Progenitor cell of endocrine pancreas (in vitro differentiated cells): ENCODE measurements at places on chromosomes 2 and 18.

- DNase-seq: no peak
These were observed 190.5 kb upstream of the STON1 start for GRCh38 chr2:48339451-48339850.

GRCh38 chr2:73970850-73971471 lies 13.7 kb upstream of the TET3 start:
- DNase-seq: no peak

GRCh38 chr18:55268628-55269275 lies 309.5 kb upstream of the CCDC68 start:
- no peak for DNase-seq

GRCh38 chr2:7867867-7868266 lies 814.0 kb upstream of the ID2 start:
- DNase-seq: no peak

DNA sequence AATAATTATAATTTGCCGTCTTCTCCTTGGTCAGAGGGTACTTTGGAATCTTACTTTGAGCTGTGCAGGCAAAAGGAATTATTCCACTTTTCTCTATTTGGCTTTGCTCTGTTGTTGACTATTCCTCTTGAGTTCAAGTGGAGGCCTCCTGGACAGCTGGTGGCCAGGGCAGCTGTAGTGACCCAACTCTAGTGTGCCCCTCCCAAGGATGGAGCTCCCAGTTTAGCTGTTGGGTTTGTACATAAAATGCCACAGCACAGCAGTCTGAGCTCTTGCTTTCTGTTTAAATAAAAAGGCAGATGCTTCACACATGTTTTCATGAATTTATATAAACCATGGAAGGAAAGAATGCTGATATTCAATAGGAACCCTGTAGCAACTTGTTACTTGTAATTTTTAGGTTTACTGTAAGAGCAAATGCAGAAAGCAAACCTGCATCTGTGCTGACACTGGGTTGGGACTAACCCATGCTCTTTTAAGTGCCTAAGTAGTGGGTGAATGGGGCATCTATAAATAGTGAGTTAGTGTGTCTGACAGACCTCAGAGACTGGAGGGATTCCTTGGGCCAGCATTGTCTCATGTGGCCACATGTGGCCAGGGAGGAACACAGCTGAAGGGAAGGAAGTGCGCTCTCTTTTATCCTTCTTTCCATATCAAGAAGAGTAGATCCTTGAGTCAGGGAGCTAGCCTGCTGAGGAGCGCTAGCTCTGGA lies 121.8 kb downstream of the FHOD3 start:
- DNase-seq: no peak

DNA sequence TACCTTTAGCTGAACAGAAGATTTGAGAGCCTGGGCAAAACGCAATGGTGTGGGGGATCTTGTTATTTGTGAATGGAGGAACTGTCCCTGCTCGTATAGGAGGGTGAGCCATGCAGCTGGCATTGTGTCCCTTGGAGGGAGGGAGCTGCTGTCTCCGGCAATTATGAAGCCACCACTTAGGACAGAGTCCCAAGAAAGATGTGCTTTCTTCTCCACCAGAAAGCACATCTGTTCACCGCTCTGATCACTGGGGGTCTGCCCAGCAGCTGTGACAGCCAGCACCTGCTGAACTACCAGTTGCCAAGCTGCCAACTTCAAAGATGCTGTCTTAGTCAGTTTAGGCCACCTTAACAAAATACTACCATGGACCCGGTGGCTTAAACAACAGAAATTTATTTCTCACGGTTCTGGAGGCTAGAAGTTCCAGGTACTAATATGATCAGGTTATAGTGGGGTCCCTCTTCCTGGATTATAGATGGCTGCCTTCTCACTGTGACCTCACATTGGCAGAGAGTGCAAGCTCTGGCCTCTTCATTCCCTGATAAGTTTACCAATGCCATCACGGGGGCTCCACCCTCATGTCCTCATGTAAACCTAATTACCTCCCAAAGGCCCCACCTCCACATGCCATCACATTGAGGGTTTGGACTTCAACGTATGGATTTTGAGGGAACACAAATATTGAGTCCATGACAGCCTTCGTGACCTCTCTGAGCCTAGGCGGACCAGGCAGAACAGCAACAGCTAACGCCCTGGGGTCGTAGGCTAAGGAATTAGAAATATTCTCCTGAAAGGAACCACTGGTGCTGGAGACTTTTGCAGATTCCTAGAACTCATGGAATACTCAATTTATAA lies 148.3 kb downstream of the RHBDD1 start:
- DNase-seq: no peak

DNA sequence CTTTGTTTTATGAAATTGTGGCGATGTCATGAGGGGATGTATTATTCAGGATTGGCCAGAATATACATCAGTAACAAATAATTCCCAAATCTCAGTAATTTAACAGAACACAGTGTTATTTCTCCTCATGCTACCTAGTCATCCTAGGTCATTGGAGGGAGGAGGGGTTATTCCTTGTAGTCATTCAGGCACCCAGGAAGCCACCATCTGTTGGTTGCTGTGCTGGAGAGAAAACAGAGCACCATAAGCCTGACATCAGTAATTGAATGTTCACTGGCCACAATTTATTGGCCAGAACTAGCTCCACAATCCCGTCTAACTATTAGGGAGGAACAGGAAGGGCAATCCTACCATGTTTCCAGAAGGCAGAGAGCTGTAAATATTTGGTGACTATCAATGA lies 303.5 kb upstream of the CELF4 start:
- no peak for DNase-seq

GRCh38 chr2:43763091-43763490 lies 10.7 kb upstream of the DYNC2LI1 start:
- DNase-seq: no peak

- no peak for DNase-seq
These were observed 380.3 kb downstream of the NYAP2 start for GRCh38 chr2:225779829-225780228.

DNA sequence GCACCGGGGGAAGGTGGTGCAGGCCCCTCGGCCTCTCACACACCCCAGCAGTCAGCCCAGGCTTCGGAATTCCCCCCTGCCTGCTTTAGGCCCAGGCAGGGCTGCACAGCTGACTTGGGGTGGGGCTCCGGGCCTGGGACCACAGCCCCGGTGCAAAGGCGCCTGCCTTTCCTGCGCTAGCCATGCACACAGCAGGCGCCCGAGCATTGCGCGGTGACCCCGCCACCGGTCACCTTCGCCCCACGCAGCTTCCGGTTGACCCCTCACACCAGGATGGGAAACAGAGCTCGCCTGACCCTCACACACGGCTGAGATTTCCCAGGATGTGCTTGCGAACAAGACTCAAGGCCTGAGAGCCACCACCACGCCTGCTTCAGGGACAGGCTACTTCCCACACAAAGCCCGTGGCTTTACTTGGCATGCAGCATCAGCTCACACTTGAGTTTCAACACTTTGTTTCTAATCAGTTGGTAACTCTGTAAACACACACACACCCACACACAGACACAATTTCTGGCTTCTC lies 46.0 kb downstream of the SLC66A2 start:
- no peak for DNase-seq

- DNase-seq: no peak
These were observed 30.6 kb upstream of the RND3 start for GRCh38 chr2:150517951-150518680.

GRCh38 chr2:10413503-10413902 lies 34.6 kb downstream of the ODC1 start:
- no peak for DNase-seq

DNA sequence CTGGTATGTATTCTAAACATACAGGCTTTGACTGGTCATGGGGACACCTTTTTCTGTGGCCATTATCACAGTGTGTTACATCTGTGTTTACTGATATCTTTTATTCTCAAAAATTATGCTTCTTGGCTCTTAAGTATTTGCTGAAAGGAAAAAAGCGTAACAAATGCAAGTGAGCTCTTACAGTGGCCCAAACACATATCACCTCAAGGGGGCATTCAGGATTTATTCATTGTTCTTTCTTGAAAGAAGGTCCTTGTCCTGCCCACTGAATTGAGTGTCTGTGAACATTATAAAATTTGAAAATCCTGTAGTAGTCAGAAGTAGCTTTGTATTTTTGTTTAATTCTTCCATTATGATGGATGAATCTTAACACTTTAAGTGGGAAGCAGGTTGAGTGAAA lies 454.5 kb downstream of the XIRP2 start:
- DNase-seq: no peak

- DNase-seq: no peak
These were observed 107.2 kb downstream of the COL6A3 start for GRCh38 chr2:237306787-237307170.

DNA sequence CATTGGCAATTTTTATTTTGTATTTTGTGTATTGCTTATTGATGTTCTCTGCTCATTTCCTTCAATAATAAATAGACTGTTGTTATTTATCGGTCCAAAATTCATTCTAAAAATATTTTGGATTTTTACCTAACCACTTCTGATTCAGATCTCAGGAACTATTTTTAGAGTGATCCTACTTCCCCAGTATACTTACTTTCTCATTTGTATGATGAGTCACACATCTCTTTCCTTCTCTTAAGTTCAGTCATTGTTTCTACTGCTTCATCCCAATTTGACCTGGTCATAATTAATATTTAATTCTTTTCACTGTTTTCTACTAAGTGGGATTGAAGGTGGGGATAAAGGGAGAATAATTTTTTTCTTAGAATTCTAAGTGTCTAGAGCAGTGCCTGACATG lies 75.1 kb downstream of the AGPS start:
- DNase-seq: no peak

- DNase-seq: no peak
These were observed 194.0 kb upstream of the RBMS1 start for GRCh38 chr2:160687629-160688028.
